Muscle of arm (tissue), 14 donors: ENCODE measurements at places on chromosomes 7 and 10. TPM values are rescaled to one million over a fixed set of nuclear protein-coding genes. Genes with fewer than 3 reads are reported as not detected.

DNA sequence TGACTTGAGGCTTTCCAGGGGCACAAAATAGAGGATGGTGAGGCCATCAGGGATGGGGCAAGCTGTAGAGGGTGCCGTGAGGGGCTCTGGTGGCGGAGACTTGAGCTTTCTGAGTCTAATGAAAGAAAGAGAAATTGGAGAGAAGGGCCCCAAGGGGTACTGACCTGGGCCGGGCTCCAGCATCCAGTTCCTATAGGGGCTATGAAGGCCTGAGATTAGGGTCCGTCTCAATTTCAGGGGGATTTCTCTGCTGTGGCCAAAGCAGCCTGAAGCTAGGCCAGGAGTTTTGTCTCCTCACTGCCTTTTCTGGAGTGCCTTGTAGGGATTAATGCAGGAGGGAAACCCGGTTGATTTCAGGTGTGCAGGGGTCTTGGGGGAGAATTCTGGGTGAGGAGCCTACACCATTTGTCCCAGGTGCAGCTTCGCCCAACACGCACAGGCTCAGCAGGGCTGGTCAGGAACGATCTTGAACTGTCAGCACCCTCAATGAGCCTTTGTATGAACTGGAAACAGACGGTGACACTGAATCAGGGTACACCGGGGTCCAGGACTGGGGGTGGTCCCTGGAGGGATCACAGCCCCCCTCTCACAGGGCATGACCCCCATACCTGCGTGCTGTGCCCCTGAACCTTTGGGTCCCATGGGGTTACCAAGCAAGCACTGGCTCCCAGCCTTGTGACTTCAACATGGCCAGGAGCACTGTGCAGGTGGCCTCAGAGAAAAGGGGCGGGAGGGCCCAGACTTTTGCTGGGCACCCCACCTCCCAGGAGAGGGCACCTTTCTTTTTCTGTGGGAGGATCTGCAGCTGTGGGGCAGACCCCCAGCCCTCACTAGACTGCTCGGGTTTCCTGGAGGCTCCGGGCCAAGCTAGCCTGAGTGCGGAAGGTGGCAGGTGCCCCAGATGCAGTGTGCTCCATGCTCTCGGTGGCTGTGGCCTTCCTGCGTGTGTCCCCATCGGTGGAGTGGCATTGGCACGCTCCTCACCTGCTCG is 122.9 kb upstream of the RET start:
- DNase-seq, result no peak

GRCh38 chr10:97025613-97026242 is 160.0 kb downstream of the SLIT1 start:
- no peak for DNase-seq

- no peak for DNase-seq
Measured at GRCh38 chr10:28664369-28664740, 13.0 kb upstream of the BAMBI start.

- no peak for DNase-seq
Measured at GRCh38 chr7:35734001-35734483, 39.1 kb upstream of the HERPUD2 start.

Gene UNC5B
- 11.1 TPM for polyA plus RNA-seq

Gene CNPY1
- not detected for polyA plus RNA-seq

Gene MNX1
- not detected for polyA plus RNA-seq

Gene EIF4H
- 170 TPM for polyA plus RNA-seq

Gene SYT15B
- 1.1 TPM for polyA plus RNA-seq

Gene BPGM
- polyA plus RNA-seq, result 18.7 TPM
